ENCODE measurements at places on chromosomes 7 and 10. TPM values are rescaled to one million over a fixed set of nuclear protein-coding genes. Genes with fewer than 3 reads are reported as not detected.

GRCh38 chr7:21106296-21106732 lies 319.6 kb upstream of the SP8 start:
- no peak for DNase-seq

GRCh38 chr10:43305876-43306275 lies 39.0 kb upstream of the RASGEF1A start:
- no peak for DNase-seq

- no peak for DNase-seq
These were observed 178.3 kb downstream of the PTN start for GRCh38 chr7:137165241-137165640.

DNA sequence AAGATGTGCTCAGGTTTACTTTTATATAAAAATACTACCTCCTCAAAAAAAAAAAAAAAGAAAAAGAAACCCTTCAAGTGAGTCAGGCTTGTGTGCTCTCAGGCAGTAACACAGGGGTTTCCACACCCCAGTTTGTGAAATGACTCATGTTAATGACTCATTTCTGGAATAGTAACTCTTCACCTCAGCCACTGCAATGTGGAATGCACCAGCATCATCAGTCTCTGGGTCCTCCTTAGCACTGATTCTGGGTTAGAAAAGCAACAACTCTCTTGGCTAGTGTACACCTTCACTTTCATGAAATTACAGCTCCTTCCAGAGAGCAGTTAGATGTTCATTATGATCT lies 110.6 kb downstream of the EMX2 start:
- DNase-seq, result peak; percentile 75

DNA sequence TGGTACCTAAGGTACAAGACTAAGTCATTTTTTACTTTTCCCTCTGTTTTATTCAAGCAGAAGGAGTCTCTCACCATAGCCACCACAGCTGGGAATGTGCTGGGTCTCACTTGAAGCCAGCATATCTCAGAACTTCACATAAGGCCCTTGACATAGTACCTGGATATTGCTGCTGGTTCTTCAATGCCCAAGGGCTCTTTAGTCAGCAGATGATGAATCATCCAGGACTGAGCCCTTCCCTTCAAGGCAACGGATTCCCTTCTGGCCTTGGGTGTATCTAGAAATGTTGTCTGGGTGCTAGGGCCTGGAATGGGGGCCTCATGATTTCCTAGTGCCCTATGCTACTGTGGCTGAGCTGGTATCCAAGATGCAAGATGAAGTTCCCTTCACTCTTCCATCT lies 93.9 kb downstream of the ADCYAP1R1 start:
- no peak for DNase-seq

DNA sequence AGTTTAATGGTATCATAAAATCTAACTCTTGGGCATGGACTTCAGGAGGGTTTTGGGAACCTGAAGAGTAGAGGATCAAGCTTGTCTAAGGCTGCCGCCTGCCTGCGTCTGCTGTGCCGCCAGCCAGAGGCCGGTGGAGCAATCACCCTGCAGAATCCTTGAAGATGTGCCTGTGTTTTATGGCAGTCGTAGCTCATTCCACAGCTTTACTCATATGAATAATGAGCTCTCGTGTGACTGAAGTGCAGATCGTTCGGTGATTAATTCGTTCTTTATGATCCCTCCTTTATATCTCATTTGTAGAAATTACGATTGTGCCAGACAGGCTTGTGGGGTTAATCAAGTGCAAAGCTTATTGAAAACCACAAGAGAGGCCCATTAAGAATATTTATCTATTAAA lies 100.8 kb downstream of the ACTR3B start:
- no peak for DNase-seq

The CACNB2 gene
- not detected for total RNA-seq

DNA sequence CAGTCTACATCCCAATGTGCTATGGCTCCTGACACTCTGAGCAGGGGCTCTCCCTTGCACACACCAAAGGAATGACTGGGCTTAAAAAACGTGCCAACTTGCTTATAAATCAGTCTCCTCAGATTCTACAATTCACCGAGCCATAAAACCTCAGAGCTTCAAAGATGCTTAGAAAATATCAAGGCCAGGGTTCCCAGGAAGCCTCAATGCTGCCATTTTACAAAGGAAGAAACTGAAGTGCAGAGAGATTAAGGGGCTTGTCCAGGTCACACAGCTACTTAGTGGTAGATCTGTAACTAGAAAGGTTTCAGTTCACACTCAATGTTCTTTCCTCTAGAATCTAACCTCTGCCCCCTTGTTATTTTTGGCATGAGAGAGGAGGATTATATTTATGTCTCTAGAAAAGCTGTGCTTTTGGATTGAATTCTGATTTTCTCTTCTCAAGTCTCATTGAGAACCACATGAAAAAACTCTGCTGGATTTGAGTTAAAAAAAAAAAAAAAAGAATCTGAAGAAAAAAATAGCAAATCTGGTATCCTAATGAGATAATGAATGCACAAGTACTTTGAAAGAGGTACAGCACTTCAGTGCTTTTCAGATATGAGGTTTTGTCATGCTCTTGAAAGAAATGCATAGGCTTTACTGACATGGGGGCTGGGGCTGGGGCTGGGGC lies 22.3 kb upstream of the TSPAN33 start:
- no peak for DNase-seq

Data from HFFc6 (cell line).